ENCODE measurements at places on chromosomes 16 and 17. TPM values are rescaled to one million over a fixed set of nuclear protein-coding genes. Genes with fewer than 3 reads are reported as not detected.

GRCh38 chr17:30543456-30543855 lies 66.2 kb downstream of the GOSR1 start:
- DNase-seq: no peak

GRCh38 chr16:83744441-83744981 lies 63.3 kb upstream of the HSBP1 start:
- peak; percentile 68 for DNase-seq

GRCh38 chr17:5975661-5976060 lies 94.5 kb upstream of the WSCD1 start:
- DNase-seq: no peak

Gene PLXDC1
- total RNA-seq: 4.6 TPM

DNA sequence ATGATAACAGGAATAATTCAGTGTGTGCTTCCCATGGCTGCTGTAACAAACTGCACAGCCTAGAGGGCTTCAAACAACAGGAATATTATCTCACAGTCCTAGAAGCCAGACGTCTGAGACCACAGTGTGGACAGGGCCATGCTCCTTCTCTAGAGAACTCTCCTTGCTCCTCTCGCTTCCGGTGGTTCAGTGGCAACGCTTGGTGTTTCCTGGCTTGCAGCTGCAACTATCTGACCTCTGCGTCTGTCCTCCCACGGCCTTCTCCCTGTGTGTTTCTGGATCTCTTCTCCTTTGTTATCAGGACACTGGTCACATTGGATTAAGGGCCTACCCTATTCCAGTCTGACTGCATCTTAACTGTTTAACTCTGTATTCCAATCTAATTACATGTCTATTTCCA lies 414.3 kb downstream of the MAF start:
- DNase-seq: no peak

Gene HSF4
- total RNA-seq: 157 TPM

DNA sequence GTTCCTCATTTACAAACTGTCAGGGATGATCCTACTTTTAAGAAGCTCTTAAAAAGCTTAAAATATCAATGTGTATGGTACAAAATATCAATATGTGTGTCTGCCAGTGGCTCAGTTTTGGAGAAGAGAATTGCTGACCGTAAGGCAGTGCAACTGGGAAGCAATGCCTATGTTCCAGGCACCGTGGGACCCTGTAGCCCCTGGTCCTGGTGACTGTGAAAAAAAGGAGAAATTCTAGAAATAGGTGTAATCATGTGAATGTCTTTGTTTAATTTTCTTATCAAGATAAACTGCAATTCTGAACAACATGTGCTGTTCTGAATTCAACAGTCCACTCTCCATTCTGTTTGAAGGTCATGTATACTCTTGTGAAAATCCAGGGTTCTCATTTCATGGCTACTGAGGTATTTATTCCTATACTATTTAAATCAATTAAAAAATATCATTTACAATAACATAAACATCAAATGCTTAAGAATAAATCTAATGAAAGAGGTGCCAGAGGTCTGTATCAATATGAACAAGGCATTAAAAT lies 9.4 kb upstream of the HP start:
- no peak for DNase-seq

Gene PIK3R5
- total RNA-seq: 7.5 TPM

Gene TOX3
- total RNA-seq: not detected

DNA sequence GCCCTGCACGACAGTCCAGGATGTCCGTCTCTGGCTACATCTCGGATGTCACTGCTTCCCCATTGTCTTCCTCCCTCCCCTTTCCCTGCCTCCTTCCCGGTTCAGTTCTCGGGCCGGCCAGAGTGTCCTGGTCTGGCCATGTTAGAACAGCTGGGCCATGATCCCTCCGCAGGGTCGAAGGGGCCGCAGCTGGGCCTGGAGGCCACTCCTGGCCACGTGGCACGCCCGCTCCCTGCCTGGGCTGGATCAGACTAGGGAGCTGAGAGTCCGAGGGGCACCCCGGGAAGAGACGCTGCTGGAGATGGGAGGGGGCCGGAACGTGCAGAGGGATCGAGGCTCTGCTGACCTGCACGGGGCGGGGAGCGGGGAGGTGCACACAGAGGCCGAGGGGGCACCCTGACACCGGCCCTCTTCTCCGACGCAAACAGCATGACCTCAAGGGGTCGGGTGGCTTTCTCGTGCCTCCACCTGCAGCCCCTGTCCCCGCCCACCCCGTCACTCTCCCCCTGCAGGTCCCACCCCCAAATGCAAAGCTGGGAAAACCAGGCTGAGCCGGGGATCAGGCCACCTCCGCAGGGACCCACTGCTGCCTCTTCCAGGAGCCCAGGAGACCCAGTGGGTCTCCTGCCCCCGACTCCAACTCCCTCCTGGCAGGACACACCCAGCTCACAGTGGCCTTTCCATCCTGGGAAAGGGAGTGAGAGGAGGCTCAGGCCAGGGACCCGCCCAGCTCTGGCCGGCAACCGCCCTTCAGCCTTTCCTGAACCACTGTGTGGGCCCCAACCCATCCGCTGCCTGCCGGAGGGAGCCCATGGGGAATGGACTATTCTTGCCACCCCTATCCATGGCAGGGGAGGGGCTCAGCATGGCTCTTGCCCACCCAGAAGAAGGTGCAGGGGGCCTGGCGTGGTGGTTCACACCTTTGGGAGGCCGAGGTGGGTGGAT lies 38.5 kb downstream of the CTU2 start:
- no peak for DNase-seq

- DNase-seq: no peak
Measured at GRCh38 chr17:19397556-19398041, 10.6 kb upstream of the MFAP4 start.

DNA sequence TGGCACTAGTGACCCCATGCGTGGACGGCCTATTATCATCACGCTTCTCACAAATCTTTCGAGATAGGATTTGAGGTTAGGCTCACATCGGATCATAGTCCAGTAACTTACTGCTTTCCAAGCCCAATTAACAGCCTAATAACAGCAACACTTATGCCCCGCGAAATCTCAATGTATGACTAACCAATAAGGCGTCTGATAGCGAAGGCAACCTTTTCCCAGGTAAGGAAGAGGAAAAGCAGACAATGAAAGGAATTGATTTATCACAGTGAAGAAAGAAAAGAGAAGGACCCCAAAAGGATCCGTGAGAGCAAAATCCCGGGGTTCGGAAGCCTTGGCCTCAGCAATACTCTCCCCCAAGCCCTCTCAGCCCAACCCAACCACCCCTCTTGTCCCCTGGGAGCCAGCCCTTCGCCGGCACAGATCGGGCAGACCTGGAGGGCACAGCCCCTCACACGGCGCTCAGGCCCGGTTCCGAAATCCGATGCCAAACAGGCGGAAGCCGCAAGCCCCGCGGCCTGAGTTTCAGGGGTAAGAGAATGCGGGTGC lies 534 bp downstream of the GPATCH8 start:
- no peak for DNase-seq

DNA sequence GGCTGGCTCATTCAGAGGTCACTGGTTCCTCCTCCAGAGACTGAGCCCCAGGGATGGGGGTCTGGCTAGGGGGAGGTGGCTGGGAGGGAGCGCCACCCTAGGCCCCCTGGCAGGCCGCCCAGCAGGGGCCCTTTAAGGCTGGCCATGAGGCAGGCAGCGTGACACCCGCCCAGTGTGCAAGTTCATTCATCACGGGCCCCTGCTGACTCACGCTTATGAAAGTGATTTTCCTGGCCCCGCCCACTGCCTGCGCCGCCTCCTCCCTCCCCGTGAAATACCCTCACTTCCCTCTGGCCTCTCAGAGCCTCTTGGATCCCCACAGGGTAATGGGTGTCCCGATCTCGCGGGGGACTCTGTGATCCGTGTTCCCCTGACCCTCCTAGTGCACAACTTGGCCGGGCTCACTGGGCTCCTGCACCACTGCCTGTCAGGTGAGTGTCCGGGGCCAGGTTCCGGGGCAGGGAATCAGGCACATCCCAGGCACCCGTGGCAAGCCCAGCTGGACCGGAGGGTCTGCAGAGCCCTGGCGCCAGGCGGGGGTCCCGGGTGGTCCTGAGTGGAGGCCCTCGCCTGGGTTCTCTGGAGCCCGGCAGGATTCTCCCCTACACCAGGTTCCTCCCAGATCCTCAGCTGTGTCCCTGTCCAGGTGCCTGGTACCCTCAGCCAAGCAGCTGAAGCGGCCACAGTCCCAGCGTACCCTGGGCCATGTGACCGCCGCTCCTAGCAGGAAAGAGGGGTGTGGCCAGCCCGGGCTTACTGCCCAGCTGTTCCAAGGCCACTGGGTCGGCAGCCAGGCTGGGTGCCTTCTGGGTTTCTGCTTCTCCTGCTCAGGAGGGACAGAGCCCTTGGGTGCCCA lies at the start of gene OSGIN1:
TSS of gene OSGIN1 (plus strand) at position 301 of the 856 bp plus-strand sequence. CDS start 4,432 bp downstream, outside the sequence.
- peak; percentile 99 for DNase-seq

Gene LDHD
- total RNA-seq: 28.8 TPM

GRCh38 chr17:45228763-45229539 lies 7.3 kb downstream of the FMNL1 start:
- DNase-seq: peak; percentile 95

Gene USP43
- total RNA-seq: 0.24 TPM

DNA sequence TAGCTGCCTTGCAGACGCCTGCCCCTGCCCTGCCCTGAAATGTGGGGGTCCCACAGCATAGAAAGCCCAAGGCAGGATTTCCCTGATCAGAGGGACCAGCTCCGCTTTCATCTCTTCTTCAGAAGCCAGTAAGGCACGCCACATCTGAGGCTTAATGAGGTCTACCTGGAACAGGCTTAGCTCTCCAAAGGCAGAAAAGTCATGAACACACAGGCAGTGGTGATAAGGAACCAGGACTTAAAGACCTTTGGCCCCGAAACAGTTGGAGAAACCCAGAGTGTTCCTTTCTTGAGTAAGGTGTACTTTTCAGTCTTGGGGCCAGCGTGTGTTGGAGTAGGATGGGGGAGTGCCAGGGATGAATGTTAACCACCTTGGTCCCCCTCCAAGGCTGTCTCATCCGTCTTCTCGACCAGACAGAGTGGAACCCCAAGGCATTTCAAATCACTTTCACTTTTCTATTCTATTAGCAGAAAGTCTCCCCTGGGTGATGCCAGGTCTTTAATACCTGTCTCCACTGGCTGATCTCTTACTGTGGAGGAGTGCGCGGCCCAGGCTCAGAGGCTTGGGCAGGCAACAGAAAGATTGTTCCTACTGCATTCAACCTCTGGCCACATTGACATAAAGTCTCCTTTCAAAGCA lies 43.9 kb downstream of the TMEM186 start:
- no peak for DNase-seq

GRCh38 chr16:30741461-30741914 lies 6.7 kb upstream of the PHKG2 start:
- DNase-seq: no peak

DNA sequence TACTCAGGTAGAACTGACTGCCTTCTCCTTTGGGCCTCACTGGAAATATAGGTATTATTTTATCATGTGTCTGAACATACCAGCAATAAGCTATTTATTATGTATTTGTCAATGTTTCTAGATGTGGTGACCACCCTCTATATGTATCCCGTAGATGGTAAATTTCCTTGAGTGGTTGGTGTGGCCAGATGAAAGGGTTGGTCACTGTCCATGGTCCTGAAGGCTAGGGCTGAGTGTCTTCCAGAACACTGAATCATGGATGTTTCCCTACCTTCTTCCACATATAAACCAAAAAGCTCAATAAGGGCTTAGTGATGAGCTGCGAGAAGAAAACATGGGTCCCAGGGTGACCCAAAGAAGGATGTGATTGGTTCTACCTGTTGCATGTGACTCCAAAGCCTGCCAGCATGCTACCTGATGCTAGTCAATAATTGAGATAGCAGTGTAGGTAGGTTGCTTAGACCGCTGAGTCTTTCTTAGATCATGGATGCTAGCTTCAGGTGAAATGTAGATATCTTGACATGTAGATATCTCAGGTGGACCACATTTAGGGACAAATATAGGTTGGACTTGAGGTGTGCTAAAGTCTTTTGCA lies 150.3 kb downstream of the ASIC2 start:
- no peak for DNase-seq
